ENCODE measurements at places on chromosomes 4 and X.
A peak's percentile ranks its signal among the peaks of the same experiment; 100 is the strongest.

DNA sequence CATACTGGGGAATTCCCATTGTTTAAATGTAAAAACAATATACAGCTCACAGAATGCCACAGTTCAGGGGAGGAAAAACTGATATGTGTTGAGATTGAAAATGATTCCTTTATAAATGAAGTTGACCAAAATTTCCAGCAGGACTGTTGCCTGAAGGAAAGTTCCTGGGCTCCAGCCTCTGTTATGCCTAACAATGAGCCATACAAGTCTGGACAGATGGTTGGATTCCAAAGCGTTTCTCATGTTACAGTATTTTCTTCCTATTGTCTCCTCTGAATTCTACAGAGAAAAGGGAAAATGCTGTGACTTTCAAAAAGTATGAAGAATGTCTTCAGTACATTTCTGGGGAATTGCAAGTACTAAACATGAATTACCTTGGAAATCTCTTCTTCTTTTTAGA is 73.3 kb downstream of the ALPK1 start:
- no peak for DNase-seq

- no peak for DNase-seq
These were observed 219.9 kb upstream of the PACRGL start for GRCh38 chr4:20480165-20480947.

GRCh38 chr4:8891646-8892555 is 20.3 kb upstream of the HMX1 start:
- DNase-seq, result no peak

GRCh38 chrX:100417681-100418080 is 7.6 kb upstream of the PCDH19 start:
- no peak for DNase-seq

- DNase-seq, result peak; percentile 27
These were observed 89.7 kb upstream of the CBR4 start for GRCh38 chr4:169099771-169100180.

DNA sequence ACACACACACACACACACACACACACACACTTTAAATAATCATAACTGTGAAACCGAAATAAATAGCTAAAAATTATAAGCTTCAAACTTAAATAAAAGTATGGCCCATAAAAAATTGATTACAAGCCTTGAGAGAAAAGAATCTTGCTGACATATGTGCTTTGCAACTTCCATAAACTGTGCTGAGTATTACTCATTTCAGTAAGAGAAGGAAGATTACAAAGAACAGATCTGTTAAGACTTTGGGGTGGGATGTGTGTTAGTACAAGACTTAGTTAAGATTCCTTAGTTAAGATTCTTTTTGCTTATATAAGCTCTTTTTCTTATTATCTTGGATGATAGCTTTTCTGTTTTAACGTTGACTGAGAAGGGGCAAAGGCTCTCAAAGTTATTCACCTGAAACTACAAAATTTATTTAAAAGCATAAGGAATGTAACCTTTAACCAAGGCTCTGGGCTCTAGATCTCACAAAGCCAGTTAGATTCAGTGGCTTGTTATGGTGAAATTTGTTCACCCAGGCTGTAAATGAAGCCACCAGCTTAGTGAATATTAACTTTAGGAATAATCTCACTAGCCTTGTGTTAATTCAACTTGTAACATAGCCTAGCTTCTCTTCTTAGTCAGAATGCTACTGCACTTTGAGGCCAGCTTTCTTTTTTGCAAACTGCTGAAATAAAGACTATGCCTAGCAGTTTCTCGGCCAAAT is 58.2 kb downstream of the ARSJ start:
- DNase-seq, result peak; percentile 9

- no peak for DNase-seq
These were observed 28.4 kb downstream of the HAND2 start for GRCh38 chr4:173501592-173502150.

DNA sequence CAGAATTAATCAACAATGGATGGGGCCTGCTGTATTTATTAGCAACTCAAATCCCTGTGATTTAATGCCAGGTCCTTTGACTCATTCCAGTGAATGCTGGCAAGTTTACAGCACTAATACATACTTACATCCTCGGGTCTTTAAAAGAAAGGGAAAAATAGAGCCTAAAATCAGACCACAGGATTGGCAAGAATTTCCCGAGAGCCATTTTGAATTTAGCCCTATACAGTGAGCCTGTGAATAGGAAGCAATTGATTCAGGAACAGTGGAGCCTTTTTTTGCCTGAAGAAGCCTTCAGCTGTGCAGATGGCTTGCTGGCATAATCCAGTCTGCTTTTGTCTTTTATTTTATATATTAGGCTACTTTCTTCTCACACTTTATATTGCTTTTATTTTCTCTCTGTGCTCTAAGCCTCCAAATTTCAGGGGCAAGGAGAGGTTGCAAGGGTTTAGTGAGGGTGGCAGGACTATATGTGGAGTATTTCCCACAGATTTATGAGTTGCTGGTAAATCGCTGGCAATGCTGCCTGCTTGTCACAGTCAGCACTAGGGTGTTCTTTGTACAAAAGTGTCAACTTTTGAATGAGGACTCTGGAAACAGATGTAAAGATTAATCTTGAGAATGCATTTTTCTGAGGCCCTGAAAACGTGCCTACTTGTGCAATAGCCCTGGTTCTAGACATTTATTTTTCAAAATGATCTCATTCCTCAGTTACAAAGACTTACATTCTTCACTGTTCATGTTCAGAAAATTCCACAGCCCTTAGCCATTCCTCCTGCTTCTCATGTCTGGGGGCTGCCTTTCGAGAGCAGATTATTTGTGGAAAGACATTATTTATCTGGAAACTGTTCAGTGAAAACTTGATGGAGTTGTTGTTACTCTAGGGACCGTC is 303.5 kb downstream of the SPRY1 start:
- DNase-seq, result peak; percentile 74

DNA sequence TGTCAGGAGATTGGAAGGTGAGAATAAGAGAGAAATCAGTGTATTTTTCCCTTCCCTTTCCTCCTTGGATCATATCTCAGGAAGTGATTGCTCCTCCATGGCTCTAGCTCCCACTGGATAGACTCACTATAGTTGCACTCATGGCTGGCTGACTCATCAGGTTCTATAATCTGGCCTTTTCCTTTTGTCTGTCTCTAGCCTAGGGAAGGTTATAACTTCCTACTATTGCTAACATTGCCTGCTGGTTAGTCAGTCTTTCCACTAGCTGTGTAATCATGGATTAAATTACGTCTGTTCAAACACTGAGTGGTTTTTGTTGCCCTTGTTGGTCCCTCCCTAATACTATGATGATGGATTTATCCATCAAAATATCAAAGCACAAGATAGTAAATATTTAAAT is 195.5 kb upstream of the VEGFC start:
- DNase-seq, result peak; percentile 77

DNA sequence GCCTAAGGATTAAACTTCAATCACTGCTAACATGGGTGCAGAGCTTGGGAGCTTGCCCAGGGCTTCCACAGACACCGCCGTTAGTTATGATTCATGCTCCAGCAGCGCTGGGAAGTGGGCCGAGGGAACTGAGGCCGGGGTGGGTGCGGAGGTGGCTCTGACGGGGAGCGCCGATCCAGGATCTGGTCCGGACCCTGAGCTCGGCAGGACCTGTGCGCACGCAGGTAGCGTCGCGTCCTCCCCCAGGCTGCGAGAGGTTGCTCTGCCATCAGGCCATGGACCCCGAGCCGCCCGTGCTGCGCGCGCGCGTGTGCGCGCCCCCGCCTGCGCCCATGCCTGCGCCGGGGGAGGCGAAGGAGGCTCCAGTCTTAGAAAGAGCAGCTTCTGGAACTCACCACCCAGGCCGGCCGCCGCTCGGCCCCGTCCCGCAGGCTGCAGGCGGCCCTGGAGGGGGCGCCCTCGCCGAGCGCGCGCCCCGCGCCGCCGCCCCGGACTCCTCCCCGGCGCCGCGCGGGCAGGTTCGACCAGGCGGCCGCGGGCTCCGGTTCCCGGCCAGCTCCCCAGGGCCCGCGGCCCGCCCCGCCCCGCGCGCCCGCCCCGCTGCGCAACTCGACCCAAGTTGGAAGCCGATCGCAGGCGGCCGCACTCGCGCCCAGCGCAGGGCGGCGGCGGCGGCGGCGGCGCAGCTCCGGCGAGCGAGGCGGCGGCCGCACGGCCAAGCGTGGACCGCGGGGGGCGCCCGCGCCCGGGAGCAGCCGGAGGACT is 732 bp upstream of the ADRA2C start:
- peak; percentile 88 for DNase-seq

GRCh38 chr4:182222766-182223165 is 20.4 kb upstream of the TENM3 start:
- no peak for DNase-seq

- DNase-seq, result no peak
These were observed 7.8 kb downstream of the GATB start for GRCh38 chr4:151753056-151753455.

- DNase-seq, result peak; percentile 8
These were observed 580.6 kb downstream of the INPP4B start for GRCh38 chr4:142265536-142265935.

All from GM03348 (cell line).